Motor neuron (in vitro differentiated cells): ENCODE measurements at places on chromosomes 5 and 9.

DNA sequence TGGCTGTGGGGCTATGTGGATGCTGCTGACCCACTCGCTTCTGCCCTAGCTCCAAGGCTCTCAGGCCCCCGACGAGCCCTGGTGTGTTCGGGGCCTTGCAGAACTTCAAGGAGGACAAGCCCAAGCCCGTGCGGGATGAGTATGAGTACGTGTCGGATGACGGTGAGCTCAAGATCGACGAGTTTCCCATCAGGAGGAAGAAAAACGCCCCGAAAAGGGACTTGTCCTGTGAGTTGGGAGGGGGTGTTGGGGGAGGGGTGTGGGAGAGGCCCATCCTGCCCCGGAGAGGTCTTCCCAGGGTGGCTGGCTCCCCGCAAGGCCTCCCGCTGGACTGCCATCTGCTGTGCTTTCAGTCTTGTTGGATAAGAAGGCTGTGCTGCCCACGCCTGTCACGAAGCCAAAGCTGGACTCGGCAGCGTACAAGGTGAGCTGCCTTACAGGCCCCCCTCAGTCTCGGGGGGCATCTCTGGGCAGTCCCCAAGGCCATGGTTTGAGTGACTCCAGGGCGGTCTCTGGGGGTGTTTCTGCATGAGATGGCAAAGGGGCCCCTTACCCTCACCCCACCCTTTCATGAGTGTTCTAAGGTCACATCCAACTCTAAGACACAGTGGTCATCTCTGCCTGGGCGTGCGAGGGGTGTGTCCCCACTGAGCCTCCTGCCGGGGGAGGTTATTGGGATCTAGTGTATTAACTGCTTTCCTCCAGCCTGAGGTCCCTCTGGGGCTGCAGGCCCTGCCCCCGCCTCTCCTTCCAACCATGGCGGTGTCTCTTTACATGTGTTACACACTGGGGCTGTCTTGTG lies 89.5 kb downstream of the PHF2 start:
- ATAC-seq: no peak

GRCh38 chr9:113026200-113026599 lies 14.2 kb upstream of the ZNF883 start:
- no peak for ATAC-seq

GRCh38 chr5:139470821-139471300 lies at the start of gene SMIM33:
SMIM33 (plus strand) TSS chr5:139471004; CDS start chr5:139471122, 118 bp downstream.
- ATAC-seq: no peak

- no peak for ATAC-seq
These were observed 566.8 kb upstream of the PTGER4 start for GRCh38 chr5:40112875-40113274.

- ATAC-seq: no peak
These were observed 106.4 kb downstream of the CDK5RAP2 start for GRCh38 chr9:120473608-120474007.

DNA sequence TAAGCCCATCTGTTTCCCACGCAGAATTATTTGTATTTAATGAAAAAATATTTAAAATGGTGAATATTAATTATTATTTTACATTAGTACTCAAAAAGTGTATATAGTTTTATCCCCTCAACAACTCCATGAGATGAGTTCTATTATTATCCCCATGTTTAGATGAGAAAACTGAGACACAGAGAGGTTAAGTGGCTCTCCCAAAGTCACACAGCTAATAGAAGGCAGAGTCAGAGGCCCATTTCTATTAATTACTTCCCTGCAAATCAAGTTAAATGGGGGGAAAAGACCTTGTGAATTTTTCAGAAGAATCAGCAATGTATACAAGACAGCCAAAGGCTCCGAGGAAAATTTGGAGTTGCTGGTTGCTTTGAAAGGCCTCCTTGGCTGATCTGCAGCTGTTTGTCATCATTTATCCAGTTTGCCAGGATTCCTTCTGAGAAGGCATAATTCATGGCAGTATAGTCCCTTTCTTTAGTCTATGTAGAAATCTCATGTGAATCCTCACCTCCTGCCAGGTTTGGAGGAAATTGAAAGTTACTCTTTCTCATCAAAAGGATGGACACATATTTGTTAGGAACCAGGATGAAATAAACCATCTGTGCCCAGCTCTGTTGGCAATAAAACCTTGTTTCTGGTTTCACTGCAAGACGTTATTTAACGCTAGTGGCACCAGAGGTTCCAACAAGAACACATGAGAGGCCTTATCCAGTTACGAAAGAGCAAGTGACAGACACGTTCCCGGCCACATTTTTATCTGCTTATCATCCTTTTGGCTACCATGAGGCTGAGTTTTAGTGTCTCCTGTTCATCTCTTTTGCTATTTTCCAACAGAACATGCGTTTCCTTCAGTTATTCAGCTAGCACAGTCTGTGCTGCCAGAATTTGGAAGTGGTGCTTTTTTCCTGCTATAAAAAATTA lies 621 bp downstream of the FYB1 start:
- no peak for ATAC-seq

- no peak for ATAC-seq
These were observed 443.4 kb upstream of the ST8SIA4 start for GRCh38 chr5:101346447-101346846.

- ATAC-seq: no peak
These were observed 2.4 kb upstream of the TXN start for GRCh38 chr9:110258690-110259091.

- no peak for ATAC-seq
These were observed 152.2 kb downstream of the TMEM167A start for GRCh38 chr5:82925061-82925411.

DNA sequence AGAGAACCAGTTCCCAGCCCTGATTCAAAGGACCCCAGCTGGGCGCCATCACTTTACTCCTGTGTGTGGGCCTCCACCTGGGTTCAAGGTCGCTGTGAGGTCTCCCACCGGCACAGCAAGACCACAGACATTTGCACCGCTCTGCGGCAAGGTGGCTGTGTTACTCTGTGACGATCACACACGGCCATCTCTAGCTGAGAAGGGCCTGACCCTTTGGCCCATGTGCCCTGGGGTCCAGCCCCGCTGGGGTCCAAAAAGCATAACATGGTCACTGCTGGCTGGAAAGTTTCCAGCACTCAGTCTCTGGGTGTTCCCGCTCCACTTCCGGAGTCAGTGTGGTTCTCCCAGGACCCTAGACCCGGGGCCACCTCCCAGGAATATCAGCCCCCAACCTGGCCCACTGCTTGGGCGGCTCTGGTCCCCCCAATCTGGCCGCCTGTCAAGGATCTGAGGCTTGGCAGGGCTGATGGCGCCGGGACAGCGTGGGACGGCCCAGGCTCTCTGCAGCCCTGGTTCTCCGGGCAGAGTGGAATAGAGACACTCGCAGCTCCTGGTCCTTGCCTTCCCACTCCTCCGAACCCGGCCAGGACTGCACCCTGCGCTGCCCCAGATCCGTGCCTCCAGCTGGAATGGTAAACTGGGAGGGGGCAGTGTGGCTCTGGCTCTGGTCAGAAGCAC lies 3.9 kb upstream of the LMX1B start:
- no peak for ATAC-seq

- no peak for ATAC-seq
These were observed 178.8 kb upstream of the ELL2 start for GRCh38 chr5:96140496-96140895.

- no peak for ATAC-seq
These were observed 34.9 kb downstream of the WNK2 start for GRCh38 chr9:93218671-93219420.

DNA sequence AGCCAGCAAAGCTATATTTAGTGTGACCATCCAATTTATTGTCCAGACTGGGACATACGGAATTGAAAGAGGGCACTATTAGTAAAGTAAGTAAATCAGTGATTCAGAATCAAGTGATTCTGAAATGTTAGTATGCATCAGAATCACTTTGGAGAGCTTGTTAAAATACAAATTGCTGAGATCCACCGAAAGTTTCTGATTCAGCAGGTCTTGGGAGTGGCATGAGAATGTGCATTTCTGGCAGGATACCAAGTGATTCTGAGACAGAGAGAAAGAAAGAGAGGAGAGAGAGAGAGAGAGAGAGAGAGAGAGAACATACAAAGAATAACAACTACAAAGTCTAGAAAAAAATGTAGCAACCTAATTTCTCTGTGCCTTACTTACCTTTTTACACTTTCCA lies 65.4 kb upstream of the ASTN2 start:
- no peak for ATAC-seq

- ATAC-seq: no peak
These were observed 152.5 kb downstream of the ESM1 start for GRCh38 chr5:54832858-54833257.

DNA sequence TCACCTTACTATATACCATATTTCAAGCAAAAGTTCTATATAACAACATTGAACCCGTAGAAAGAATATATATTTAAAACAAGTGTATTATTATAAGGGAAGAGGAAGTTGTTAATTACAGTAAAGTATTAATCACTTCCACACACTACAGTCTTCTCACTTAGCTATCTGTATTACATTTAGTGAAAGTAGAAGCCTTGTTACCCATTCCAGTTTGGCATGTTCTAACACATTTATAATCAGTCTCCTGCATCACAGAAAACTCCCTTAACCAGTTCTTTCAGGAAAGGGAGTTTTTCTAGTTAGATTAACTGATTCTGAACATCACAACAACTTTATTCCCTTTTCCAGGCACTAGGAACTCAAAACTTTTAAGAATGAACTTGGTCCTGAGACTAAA lies 6.9 kb downstream of the RAB14 start:
- no peak for ATAC-seq

DNA sequence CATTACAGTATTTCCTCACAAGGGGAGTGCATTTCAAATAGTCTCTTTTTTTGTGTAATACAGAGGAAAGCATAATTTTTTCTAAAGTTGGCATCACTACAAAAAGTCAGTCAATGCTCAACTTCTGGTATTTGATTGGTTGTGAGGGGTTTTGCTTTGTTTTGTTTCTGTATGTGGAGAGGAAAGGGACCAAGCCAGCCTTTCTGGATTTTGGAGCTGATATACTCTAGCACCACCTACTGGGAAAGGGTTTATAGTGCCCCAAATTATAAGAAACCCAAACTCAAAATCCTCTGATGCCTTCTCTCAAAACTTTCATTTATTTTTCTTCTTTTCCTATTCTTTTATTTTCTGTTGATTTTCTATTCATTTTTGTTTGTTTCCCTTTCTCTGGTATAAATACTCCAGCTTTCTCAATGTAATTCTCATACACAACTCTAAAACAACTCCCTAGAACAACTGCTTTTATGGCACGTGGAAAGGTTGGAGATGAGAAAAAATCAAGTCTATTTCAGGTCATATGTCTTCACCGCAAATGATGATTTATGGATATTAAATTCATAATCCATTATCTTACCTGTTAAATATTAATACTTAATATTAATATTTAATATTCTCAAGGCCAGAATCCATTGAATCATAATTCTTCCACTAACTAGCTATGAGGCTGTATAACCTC lies 69.5 kb upstream of the ANXA1 start:
- ATAC-seq: no peak

DNA sequence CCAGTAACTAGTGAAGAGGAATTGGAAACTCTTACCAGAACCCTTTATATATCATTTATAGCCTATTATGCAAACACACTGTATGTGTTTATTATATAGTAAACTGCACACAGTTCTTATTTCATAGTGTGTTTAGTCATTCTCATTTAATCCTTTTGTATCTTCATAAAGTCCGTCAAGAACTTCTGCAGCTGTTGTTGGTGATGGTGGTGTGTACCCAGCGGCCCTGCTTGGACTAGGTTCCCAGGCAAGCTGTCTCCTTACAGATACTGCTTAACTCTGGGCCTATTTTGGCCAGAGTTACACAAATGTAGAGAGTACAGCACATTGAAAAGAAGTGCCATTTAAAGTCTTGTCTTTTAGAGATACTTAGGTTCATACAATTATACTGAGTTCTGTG lies 231.9 kb downstream of the NDUFS4 start:
- no peak for ATAC-seq

DNA sequence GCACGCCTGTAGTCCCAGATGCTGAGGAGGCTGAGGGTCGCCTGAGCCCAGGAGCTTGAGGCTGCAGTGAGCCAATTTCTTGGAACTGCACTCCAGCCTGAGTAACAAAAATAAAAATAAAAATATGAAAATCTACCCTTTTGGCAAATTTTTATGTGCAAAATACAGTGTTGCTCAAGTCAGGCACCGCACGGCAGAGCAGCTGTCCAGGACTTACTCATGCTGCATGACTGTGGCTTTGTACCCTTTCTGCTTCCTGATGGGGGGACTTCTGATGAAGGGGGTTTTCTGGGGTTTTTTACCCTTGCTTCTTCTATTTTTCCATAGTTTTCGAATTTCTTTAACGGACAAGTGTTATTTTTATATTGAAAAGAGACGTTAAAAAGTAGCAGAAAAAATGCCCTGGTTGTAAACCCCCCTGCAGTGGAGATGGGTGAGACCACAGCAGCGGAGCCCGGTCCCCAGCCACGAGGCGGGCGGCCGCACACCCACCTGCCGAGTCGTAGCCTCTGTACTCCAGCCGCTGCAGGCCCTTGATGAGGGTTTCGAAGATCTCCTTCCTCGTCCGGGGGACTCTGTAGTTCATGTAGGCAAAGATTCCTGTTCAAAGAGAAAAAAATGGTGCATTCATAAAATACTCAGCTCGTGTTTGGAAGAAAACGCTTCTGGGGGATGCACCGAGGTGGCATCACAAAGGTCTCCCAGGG lies 15.0 kb downstream of the GFPT2 start:
- no peak for ATAC-seq

DNA sequence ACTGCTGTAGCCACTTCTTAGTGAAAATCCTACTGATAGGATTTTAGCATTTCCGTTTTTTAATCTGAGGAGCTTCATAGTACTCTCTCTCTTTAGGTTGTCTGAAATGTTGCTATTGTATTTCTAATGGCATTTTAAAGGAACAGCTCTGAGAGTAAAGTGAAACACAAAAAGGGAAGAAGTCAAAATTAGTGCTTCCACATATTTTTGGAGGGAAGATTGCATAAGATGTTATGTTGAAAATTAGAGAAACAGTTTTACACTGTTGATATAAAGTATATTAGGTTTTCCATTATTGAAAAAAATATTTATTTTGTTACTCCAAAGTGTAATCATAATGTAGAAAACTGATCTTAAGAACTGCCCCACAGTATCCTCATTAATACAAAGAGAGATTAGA lies 525.1 kb downstream of the TAF11L14 start:
- no peak for ATAC-seq

- ATAC-seq: no peak
These were observed 72.9 kb downstream of the C9orf50 start for GRCh38 chr9:129547869-129548570.

DNA sequence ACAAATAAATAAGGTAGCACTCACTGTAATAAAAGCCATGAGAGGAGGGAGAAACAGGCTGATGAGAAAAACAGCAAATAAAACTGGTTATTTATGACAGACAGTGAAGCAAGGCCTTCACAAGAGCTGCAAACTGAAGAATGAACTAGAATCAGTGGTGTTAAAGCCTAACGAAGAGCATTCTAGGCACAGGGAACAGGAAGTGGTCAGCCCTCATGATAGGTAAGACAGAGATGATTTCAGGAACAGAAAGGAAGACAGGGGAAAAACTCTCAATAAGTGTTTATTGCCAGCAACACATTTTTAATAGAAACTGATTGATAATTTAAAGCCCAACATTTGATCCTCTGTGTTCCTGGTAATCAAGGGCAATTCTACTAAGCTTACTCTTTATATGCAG lies 124.5 kb downstream of the EDIL3 start:
- no peak for ATAC-seq

- no peak for ATAC-seq
These were observed 31.3 kb downstream of the MARCHF3 start for GRCh38 chr5:126998895-126999570.
